Activated naive CD4-positive, alpha-beta T cell treated with anti-CD3 and anti-CD28 coated beads, Interleukin-2, amount 10 ng/mL, durations not matched to agents 7 days and 5 days (primary cell): ENCODE measurements at places on chromosomes 13 and 19.

- no peak for DNase-seq
Observed at GRCh38 chr13:42525035-42525504, 48.9 kb upstream of the TNFSF11 start.

GRCh38 chr13:91544723-91545122, 146.3 kb downstream of the GPC5 start:
- DNase-seq: no peak

DNA sequence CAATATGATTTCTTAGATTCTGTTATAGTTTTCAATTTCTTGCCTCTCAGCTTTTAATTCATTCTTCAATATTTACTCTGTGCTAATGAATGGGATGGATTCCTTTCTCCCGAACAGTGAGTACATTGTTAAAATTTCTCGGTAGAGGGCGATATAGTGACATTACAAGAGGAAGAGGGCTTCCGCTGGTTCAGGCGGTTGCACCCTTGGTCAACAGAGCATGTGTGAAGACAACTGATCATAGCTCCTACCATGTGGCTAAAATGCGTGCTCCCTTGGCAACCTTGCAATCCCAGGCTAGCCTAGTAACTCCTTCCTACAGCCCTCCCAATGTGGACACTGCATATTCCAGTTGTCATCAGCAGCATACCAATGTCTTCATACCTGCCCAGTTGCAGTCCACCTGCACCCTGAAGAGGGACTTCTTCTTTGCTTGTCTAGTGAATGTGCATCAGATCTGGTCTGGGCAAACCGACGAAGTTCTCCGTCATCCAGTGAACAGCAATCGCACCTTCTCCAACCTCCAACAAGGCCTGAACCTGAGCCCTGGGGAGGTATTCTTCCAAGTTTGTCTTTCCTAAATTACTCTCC, 653.0 kb upstream of the GPC6 start:
- DNase-seq: no peak

GRCh38 chr19:31438401-31439269, 89.4 kb upstream of the TSHZ3 start:
- no peak for DNase-seq

DNA sequence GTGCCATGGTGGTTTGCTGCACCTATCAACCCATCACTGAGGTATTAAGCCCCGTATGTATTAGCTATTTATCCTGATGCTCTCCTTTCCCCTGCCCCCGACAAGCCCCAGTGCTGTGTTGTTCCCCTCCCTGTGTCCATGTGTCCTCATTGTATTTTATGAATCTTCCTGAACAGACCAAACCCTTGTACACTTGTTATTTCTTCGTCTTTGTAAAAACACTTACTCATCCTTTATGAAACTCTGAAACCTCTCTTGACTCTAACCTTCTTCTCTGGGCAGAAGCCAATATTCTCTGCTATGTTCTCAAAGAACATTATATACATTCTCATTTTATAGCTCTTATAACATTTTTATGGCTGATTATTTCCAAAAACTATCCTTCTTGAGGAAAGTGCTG, 746.9 kb downstream of the EFNB2 start:
- DNase-seq: no peak

GRCh38 chr13:75651013-75651412, 14.9 kb downstream of the LMO7 start:
- no peak for DNase-seq

DNA sequence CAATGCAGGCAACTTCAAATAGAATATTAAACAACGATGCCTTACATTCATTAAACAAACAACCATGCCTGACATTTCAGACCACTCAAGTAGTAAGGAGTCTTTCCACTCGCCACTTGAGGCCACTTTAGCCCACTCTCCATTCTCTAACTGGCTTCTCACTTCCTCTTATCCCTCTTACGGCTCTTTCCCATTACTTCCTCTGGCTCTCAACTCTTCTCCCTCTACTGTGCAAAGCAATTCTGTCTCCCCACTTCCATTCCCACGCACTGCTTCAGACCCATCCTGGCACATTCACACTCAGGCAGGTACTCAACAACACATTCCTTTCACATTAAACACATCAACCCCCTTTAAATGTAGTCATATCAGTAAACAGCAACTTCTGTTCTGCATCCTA, 229.8 kb upstream of the IPO5 start:
- no peak for DNase-seq

DNA sequence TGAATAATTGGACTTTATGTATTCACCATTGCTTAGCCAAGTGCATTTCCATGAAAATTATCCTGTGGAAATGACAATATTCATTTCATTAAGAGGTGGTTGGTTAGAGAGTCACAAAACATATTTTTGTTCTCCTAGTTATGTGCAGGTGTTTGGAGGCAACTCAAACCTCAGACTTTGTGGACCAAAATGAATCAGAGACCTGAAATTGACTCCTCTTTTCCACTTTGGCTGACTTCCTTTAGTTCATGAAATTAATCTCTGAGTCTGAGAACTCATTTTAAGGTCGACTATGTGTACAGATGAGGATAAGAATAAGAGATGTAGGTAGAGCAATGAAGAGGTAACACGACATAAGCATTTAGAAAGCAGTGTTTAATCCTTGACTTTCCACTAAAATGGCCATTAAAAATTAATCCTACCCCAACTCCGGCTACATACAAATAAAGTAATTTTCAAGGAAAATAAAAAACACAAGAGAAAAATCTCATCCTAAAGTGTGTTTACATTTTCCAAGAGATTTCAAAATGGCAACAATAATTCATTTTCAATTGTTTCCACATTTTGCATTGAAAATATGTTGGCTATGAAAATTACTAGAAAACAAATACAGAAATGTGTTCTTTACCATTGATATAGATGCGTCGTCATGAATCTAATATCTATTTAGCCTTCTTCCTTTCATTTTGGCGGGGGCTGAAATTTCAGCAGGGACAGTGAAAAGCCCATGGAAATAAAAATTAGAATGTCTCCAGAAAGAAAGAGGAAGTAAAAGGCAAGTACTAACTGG, 185.4 kb upstream of the CSNK1A1L start:
- DNase-seq: no peak

- no peak for DNase-seq
Observed at GRCh38 chr13:95247852-95248251, 53.4 kb downstream of the ABCC4 start.

GRCh38 chr19:34309368-34310138, 55.2 kb downstream of the GARRE1 start:
- no peak for DNase-seq

GRCh38 chr19:16361926-16362325, 37.3 kb downstream of the KLF2 start:
- DNase-seq: no peak
